ENCODE measurements at places on chromosomes 12 and 14.

DNA sequence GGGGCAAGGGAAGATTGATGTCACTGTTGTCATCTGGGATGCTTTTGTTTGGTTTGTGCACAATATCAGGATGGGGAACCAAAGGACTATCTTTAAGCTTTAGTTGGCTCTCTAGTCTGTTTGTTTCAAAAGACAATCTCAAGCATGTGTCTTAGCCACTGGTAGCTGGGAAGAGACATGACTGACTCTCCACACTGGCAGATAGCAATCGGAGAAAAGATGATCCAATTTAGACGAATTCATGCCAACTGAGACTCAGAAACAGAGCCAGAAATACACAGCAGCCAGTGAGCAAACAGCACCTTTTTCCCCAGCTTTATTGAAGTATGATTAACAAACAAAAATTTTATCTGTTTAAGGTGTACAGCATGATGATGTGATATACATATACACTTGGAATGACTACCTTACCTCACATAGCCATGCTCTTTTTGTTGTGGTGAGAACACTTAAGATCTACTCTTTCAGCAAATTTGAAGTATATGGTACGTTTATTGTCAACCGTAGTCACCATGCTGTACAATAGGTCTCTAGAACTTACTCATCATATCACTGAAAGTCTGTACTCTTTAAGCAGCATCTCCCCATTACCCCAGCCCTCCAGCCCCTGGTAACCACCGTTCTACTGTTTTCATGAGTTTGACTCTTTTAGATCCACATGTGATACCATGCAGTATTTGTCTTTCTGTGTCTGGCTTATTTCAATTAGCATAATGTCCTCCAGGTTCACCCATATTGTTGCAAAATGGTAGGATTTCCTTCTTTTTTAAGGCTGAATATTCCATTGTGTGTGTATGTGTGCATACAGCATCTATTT, 50.6 kb downstream of the DUSP16 start:
- DNase-seq, result no peak

GRCh38 chr14:78007160-78007559, 163.0 kb upstream of the NRXN3 start:
- DNase-seq, result no peak

DNA sequence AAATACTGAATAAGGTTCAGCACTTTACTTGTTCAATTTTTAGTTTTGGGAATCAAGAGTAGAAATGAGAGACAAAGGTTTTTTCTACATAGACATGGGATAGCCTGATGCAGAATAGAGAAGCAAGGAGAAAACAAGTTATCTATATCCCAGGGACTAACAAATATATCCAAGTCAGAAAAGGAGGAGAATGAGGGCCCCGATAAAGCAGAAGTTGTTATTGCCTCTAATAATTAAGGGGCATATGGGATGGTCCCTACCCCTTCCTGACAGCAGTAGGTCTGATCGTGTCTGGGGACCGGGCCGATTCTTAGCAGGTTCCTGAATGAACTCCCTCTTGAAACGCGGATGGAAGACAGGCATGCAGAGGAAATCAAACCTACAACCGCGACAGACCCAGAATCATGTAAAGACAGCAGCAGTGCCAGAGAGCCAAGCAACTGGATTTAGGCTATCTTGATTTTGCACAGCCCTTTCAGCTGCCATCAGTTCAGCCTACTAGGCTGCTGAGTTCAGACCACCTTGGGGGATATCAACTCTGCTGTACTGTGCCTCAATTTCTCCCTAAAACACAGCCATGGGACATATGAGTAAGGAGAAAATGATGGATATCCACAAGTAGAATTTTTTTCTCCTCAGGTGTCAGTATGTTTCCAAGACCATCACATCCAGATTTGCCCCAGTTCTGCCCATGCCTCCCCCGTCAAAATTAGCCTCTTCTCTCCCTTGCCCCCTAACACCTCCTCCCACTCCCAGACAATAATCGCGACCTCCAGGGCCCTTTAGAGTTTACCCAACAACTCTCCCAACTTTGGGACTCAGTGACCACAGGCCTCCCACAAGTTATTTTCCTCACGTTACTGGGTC, 706 bp downstream of the PRMT5 start:
- DNase-seq, result no peak

- DNase-seq, result no peak
Observed at GRCh38 chr12:52650520-52651081, 1.4 kb downstream of the KRT2 start.

DNA sequence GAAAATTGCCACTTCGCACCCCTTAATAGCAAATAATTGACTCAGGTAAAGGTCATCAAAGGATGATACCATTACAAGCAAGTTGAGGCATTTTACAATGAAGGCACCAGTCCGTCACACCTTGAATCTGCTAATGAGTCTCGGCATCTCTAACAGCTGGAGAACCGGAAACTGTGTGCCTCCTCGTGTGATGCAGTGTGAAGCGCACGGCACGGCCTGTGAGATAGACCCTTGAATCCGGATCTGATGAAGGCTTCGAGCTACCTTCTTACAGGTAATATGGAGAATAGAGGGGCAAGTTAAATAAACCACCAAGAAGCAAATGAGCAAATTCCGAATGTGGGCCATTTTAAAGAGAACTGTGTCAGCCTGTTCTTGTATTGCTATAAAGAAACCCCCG, 19.8 kb upstream of the TUBA1A start:
- no peak for DNase-seq

GRCh38 chr12:75157385-75157784, 52.3 kb downstream of the KCNC2 start:
- DNase-seq, result no peak

DNA sequence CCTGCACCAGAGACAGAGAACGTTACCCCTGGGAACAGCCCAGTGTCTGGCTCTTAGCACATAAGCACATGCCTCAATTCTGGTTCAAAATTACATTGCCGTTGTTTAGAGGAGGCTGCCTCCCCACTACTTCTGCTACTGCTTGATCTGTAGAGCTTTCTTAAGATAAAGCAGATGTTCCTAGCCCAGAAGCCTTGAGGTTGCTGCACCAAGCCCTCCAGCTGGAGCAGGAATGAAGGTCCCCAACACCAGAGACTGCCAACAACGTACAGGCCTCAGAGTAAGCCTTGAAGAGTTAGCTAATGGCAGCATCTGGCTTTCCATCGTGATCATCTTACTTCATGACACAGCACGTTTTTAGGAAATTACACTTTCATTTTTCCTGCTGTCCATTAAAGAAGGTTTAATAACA, 34.7 kb upstream of the AMIGO2 start:
- DNase-seq, result no peak

DNA sequence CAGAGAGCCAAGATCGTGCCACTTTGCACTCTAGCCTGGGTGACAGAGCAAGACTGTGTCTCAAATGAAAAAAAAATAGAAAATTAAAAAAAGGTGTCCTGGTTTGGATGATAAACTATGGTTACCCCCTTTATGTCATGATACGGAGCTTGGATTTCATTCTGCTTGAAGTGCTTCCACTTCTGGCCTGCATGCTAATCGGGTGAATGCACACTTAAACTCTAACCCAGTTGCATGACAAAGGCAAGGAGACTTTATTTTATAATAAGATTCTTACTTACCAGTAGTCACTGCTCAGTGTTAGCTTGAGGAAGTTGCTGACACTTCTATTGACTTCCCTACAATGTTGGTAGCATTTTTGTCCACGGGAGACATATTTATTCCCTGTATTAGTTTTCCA, 24.3 kb downstream of the CFAP54 start:
- no peak for DNase-seq

DNA sequence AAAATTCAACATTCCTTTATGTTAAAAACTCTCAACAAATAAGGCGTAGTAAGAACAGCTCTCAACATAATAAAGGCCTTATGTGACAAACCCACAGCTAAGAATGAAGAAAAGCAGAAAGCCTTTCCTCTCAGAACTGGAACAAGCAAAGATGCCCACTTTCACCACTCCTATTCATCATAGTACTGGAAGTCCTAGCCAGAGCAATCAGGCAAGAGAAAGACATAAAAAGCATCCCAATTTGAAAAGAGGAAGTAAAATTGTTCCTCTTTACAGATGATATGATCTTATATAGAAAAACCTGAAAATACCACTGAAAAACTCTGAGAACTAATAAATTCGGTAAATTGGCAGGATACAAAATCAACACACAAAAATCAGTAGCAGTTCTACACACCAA, 52.1 kb downstream of the STON2 start:
- no peak for DNase-seq

DNA sequence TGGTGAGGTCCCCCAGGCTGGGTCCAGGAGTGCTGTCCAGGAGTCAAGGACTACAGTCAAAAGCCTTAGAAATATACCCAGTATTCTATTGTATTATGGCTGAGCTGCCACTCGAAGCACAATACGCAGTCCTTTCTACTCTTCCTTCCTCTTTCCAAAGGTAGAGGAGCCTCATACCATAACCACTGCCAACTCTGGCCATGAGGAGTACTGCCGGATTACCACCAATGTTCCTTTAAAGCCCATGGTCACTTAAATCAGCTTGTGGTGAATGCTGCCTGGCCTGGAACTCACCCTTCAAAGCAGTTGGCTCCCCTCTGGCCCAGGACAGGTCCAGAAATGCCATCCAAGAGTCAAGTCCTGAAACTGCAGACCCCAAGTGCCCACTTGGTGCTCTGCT, 425.4 kb downstream of the SLC16A7 start:
- DNase-seq, result no peak

DNA sequence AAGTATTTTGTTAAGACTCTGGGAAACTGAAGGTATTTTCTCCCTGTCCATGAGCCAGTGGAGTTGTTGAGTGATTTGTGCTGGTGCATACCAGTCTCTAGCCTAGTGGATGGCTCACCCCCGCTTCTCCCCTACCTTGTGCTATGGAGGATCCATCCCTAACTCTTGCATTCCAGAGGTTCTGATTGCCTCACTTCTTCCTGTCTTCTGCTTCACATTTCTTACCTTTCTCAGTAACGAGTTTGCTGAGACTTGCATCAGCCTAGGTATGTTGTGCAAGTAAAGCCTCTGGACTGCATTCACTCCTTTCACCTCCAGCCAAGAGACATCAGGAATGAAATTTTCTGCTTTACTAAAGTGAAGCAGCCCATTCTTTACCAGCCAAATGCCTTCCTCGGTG, 391.6 kb downstream of the ZFP36L1 start:
- DNase-seq, result no peak

GRCh38 chr12:124404162-124404784, 109.4 kb downstream of the RFLNA start:
- no peak for DNase-seq

DNA sequence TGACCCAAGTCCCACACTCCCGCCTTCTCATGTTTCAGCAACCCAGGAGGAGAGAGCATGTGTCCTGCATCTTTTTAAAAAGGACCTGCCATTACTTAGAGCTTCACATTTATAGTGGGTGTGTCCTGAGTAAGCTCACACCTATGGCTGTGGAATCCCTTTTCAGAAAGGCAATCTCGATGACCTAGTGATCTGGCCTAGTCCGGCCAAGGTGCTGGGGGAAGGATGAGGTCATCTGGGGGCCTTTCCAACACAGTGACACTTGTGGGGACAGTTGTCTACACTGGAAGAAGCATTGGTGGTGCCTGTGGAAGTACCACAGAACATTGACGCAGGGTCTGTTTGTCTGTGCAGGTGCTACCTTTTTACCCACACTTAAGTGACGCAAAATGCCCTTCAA, 8.2 kb downstream of the TCP11L2 start:
- no peak for DNase-seq

DNA sequence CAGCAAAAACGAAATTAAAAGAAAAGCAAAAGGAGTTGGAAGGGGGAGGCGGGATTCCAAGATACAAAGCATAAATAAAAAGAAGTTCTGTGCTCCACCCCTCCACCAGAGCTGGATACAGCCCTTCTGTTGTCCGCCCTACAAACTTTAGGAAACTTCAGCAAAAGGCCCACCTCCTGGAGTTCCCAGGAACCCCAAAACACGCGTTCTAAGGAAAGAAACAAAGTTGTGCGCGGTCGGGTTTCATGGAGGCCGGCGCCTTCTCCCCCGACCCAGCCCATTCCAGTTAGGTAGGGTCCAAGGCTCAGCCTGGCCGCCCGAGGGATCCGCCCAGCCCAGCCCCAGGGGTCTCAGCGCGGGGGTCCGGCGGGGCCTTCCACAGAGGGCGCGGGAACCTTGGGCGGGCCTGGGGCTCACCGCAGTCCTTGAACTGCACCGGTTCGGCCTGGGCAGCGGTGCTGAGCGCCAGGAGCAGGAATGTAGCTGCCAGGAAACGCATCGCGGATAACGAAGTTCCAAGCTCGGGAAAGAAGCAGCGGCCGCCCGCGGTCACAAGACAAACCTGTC, at the start of gene NPC2:
NPC2 (minus strand) TSS at position 530 of the 567 bp plus-strand sequence; CDS start at position 499, 31 bp downstream.
- DNase-seq, result no peak

GRCh38 chr12:89731089-89731488, 22.5 kb upstream of the ATP2B1 start:
- DNase-seq, result no peak

- DNase-seq, result no peak
Observed at GRCh38 chr12:87812681-87813080, 216.5 kb downstream of the C12orf50 start.

GRCh38 chr12:38926501-38926900, 21.1 kb upstream of the CPNE8 start:
- no peak for DNase-seq

DNA sequence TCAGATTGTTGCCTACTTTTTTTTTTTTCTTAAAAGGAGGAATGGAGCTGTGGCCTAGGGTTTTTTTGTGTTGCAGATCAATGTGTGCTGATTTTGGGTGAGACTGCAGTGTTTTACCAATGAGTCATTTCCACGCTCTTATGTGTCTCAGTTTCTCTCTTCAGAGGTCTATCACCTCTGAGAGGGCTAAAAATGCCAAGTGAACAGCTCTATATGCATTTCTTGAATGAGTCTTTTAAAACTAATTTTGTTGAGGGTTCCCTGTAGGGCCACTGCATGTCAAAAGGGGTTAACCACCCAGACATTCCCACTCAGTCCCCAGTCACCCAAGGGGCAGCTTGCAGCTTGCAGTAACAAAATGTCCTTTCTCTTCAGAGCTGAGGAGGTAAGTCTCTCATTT, 24.3 kb upstream of the GLIPR1L2 start:
- DNase-seq, result no peak

DNA sequence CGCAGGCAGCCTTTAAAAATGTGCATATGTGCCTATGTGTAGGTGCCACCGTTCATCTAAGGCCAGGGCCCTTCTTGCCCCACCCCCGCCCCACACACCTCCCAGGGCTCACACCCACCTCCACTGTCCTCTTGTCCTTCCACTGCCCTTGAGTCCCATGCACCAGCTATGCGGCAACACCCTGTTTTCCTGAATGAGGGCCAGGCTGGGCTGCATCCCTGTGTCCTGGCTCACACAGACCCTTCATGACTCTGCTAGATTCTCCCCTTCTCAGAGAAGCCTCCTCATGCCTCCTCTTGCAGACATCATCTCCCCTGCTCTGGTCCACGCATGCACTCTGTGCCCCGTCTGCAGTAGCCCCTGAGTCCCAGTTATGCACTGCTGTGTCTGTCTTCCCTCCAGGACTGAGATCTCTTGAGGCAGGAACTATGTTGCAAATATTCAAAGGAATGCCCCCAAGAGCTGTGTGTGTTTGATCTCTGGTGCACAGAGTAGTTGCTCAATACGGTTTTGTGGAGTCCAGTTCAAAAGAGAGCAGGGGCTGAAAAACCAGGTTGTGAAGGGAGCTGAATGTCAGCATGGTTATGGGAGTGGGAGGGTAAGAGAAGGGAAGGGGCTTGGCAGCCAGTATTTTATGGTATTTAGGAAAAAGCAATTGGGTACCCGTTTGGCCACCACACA, 47.3 kb upstream of the ESRRB start:
- no peak for DNase-seq

Measured in stimulated activated CD4-positive, alpha-beta T cell treated with anti-CD3 and anti-CD28 coated beads, TNF-alpha, amount 100 ng/mL, for 4 hours (primary cell).